ENCODE measurements at places on chromosomes 12 and 14. TPM values are rescaled to one million over a fixed set of nuclear protein-coding genes. Genes with fewer than 3 reads are reported as not detected.

DNA sequence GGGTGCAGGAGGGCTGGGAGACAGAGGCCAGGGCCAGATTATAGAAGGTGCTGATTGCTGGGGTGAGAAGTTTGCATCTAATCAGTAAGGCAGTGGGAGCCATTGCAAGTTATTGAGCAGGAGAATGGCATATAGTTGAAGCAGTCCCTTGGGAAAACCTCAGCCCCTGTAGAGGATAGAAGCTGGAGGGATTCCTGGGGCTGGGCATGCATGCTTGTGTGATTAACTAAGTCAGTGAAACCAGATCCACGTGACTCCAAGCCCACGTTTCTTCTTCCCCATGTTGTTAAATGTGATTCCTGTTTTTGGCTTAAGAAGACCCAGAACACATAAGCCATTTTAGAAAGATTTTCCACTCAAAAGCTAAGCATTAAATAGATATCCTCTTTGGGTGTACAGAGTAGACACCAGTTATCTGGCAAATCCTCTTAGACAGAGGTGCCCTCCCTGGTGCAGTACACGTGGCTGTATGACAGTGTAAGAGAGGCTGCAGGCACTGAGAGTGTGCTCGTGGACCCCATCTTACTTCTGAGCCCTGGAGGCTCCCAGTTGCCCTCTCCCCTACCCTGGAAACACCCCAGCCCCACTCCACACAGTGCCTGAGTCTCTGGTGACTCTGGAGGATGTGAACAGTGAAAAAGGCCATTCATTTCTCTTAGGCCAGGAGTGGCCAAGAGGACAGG lies 3.2 kb downstream of the C14orf132 start:
- H3K27ac ChIP-seq, result no peak overlapping the region
- peaks cover 25% of the 10 kb centered on the region for H3K4me1 ChIP-seq
- H3K27me3 ChIP-seq, result peaks cover 31% of the 10 kb centered on the region
- no peak for DNase-seq

- no peaks in the 10 kb centered on the region for H3K27me3 ChIP-seq
- DNase-seq, result no peak
- peaks cover 21% of the 10 kb centered on the region for H3K36me3 ChIP-seq
- peak overlapping the region; percentile 72 for H3K27ac ChIP-seq
- peaks cover 12% of the 10 kb centered on the region for H3K4me1 ChIP-seq
These were observed 28.6 kb upstream of the CACNA2D4 start for GRCh38 chr12:1947081-1947480.

DNA sequence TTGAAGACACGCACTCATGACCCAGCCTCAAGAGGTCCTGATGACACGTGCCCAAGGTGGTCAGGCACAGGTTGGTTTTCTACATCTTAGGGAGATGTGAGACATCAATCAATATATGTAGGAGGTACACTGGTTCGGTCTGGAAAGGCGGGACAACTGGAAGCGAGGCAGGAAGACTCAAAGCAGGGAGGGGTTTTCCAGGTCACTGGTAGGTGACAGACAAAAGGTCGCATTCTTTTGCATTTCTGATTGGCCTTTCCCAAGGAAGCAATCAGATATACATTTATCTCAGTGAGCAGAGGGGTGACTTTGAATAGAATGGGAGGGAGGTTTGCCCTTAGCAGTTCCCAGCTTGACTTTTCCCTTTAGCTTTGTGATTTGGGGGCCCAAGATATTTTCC lies 38.6 kb downstream of the GLT1D1 start:
- no peak overlapping the region for H3K4me3 ChIP-seq
- H3K36me3 ChIP-seq, result no peaks in the 10 kb centered on the region
- H3K27ac ChIP-seq, result no peak overlapping the region
- H3K4me1 ChIP-seq, result no peaks in the 10 kb centered on the region
- no peak for DNase-seq

DNA sequence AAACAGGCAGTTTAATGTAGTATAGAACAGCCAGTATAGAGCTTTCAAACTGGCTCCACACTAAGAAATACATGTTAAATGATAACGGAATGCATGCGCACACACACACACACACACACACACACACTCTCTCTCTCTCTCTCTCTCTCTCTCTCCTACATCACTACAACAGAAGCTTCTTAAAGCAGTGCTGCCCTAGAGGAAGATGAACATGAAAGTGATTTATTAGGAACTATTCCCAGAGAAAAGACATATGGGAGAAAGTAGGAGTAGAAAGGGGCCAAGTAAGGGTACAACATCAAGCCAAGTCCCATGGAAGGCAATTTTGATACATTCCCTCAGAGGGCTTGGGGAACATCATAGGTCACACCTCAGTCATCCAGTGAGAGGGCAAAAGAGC lies 16.4 kb upstream of the DHRS4 start:
- H3K4me1 ChIP-seq, result no peaks in the 10 kb centered on the region
- H3K36me3 ChIP-seq, result no peaks in the 10 kb centered on the region
- no peak overlapping the region for H3K27ac ChIP-seq
- H3K4me3 ChIP-seq, result no peak overlapping the region

DNA sequence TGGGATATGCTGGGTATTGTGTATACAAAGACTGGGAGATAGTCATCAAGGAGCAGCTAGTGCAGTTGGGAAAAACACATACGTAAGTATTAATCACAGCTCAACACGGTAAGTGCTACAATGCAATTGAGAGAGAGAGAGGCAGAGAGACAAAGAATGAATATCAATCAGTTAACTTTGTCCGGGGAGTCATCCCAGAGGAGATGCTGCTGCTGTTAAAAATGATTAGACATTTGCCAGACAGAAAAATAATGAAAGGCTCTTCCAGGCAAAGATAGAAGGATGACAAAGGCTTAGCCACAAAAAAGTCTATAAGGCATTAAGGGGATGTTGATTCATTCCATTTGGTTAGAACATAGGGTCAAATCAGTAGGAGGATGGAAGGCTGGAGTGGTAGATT lies 45.1 kb downstream of the AKAP6 start:
- H3K4me1 ChIP-seq, result no peaks in the 10 kb centered on the region
- H3K36me3 ChIP-seq, result no peaks in the 10 kb centered on the region
- DNase-seq, result no peak
- H3K27me3 ChIP-seq, result no peaks in the 10 kb centered on the region

DNA sequence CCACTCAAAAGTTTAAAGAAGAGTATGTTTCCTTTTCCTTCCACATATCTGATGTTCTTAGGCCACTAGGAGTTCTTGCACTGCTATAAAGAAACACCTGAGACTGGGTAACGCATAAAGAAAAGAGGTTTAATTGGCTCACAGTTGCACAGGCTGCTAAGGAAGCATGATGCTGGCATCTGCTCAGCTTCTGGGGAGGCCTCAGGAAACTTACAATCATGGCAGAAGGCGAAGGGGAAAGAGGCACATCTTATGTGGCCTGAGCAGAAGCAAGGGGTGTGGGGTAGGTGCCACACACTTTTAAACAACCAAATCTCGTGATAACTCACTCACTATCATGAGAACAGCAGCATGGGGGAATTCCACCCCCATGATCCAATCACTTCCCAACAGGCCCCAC lies 7.7 kb upstream of the CRADD start:
- H3K27me3 ChIP-seq, result no peaks in the 10 kb centered on the region
- no peaks in the 10 kb centered on the region for H3K36me3 ChIP-seq
- no peak overlapping the region for H3K4me3 ChIP-seq
- no peak overlapping the region for H3K27ac ChIP-seq

NTN4 gene
- 3.3 TPM for total RNA-seq

GRCh38 chr12:90947869-90948268 lies 7.1 kb downstream of the CCER1 start:
- H3K27ac ChIP-seq, result no peak overlapping the region
- H3K4me3 ChIP-seq, result no peak overlapping the region
- no peaks in the 10 kb centered on the region for H3K27me3 ChIP-seq

GRCh38 chr12:124765581-124766489 lies 97.8 kb downstream of the SCARB1 start:
- no peaks in the 10 kb centered on the region for H3K4me1 ChIP-seq
- H3K4me3 ChIP-seq, result no peak overlapping the region
- no peaks in the 10 kb centered on the region for H3K36me3 ChIP-seq
- no peak for DNase-seq

- H3K4me3 ChIP-seq, result no peak overlapping the region
- DNase-seq, result peak; percentile 24
- no peaks in the 10 kb centered on the region for H3K36me3 ChIP-seq
- H3K27ac ChIP-seq, result no peak overlapping the region
- peaks cover 25% of the 10 kb centered on the region for H3K27me3 ChIP-seq
These were observed 2.4 kb upstream of the DYNC1H1 start for GRCh38 chr14:101961746-101962502.

DNA sequence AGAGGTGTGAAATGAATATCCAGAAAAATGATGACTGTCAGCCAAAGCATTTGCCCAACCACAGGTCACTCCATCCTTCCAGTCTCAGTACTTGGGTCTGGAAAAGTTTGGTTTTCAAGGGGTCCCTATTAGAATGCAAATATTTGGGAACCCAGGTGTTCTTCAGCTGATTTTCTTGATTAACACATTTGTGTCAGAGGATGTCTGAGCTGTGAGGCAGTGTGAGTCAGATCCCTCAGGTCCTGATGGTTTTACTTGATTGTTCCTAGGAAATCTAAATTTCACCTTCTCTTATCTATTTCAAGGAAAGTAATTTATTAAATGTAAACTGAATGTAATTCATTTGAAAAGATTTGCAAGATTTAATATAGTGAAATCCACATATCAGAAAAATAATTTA lies 71.5 kb downstream of the SSPN start:
- no peak overlapping the region for H3K4me3 ChIP-seq
- no peaks in the 10 kb centered on the region for H3K36me3 ChIP-seq
- no peaks in the 10 kb centered on the region for H3K4me1 ChIP-seq
- no peak overlapping the region for H3K27ac ChIP-seq

FOXG1 gene
- total RNA-seq, result 0.12 TPM

- H3K36me3 ChIP-seq, result no peaks in the 10 kb centered on the region
- no peaks in the 10 kb centered on the region for H3K4me1 ChIP-seq
- peak; percentile 19 for DNase-seq
- H3K27me3 ChIP-seq, result no peaks in the 10 kb centered on the region
These were observed 178.6 kb upstream of the EEA1 start for GRCh38 chr12:93107514-93108312.

DNA sequence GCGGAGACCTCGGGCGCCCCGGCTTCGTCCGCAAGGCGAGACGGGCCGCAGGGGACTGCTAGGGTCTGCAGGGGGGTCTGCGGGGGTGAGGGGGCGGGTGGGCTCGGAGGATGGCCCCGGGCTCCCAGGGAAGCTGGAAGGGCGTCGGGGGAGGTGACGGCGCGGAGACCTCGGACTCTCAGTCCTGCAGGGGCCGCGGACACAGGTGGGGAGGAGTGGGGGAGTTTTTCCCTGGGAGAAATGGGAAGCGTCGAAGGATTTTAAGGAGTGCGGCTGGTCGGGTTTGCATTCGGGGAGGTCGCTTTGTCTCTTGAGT lies 25.9 kb downstream of the ZBTB42 start:
- H3K27ac ChIP-seq, result no peak overlapping the region
- H3K4me3 ChIP-seq, result peak overlapping the region; percentile 73
- H3K27me3 ChIP-seq, result peaks cover 26% of the 10 kb centered on the region
- H3K36me3 ChIP-seq, result no peaks in the 10 kb centered on the region
- DNase-seq, result peak; percentile 13

GRCh38 chr12:4584281-4584680 lies 22.3 kb downstream of the DYRK4 start:
- no peaks in the 10 kb centered on the region for H3K36me3 ChIP-seq
- no peak overlapping the region for H3K4me3 ChIP-seq
- H3K4me1 ChIP-seq, result peaks cover 14% of the 10 kb centered on the region
- H3K27ac ChIP-seq, result no peak overlapping the region
- peak; percentile 38 for DNase-seq

CNTN1 gene
- 27.0 TPM for total RNA-seq

GRCh38 chr14:39469094-39469710 lies 37.0 kb upstream of the FBXO33 start:
- H3K4me3 ChIP-seq, result no peak overlapping the region
- peak; percentile 73 for DNase-seq
- H3K4me1 ChIP-seq, result no peaks in the 10 kb centered on the region

CLEC12A gene
- not detected for total RNA-seq

MYL2 gene
- total RNA-seq, result not detected

- no peaks in the 10 kb centered on the region for H3K27me3 ChIP-seq
- no peaks in the 10 kb centered on the region for H3K36me3 ChIP-seq
- no peak for DNase-seq
- H3K4me3 ChIP-seq, result no peak overlapping the region
These were observed 35.4 kb downstream of the SPTB start for GRCh38 chr14:64844272-64844671.

GRCh38 chr14:37428954-37429353 lies 166.1 kb downstream of the FOXA1 start:
- no peak overlapping the region for H3K27ac ChIP-seq
- H3K36me3 ChIP-seq, result no peaks in the 10 kb centered on the region
- peaks cover 16% of the 10 kb centered on the region for H3K4me1 ChIP-seq
- peak; percentile 16 for DNase-seq

GRCh38 chr12:116604178-116604895 lies 45.2 kb downstream of the MAP1LC3B2 start:
- H3K27me3 ChIP-seq, result no peaks in the 10 kb centered on the region
- no peak overlapping the region for H3K27ac ChIP-seq
- no peaks in the 10 kb centered on the region for H3K36me3 ChIP-seq
- no peak for DNase-seq
- no peak overlapping the region for H3K4me3 ChIP-seq
- H3K4me1 ChIP-seq, result peaks cover 33% of the 10 kb centered on the region

GRCh38 chr12:257521-258321 lies 4.9 kb downstream of the SLC6A13 start:
- H3K4me3 ChIP-seq, result no peak overlapping the region
- H3K36me3 ChIP-seq, result no peaks in the 10 kb centered on the region
- no peaks in the 10 kb centered on the region for H3K27me3 ChIP-seq
- no peak overlapping the region for H3K27ac ChIP-seq

MYF5 gene
- not detected for total RNA-seq

CFAP73 gene
- total RNA-seq, result not detected

DNA sequence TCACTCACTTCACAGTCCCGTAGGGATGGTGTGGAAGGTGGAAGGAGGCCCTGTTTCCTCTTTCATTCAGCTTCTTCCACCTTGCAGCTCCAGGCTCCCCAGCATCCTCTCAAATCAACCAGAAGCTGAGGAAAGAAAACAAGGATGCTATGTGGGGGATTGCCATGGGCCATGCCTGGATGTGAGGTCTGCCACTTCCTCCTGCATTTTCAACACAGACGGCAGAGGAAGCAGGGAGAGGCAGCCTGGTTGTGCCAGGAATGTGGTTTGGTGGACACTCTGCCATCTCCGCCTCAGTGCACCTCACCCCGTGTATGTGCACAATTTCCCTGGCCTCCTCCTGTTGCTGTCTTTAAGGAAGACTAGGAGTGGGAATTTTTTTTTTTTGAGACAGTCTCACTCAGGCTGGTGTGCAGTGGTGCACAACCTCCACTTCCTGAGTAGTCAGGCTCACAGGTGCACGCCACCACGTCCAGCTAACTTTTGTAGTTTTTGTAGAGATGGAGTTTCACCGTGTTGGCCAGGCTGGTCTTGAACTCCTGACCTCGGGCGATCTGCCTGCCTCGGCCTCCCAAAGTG lies 99.2 kb downstream of the SLC15A4 start:
- H3K36me3 ChIP-seq, result no peaks in the 10 kb centered on the region
- DNase-seq, result no peak
- no peaks in the 10 kb centered on the region for H3K27me3 ChIP-seq
- H3K4me1 ChIP-seq, result peaks cover 4% of the 10 kb centered on the region
